Erythroblast (primary cell): ENCODE measurements at places on chromosomes 3 and 15.

GRCh38 chr15:90266485-90266884 lies 1.0 kb downstream of the NGRN start:
- DNase-seq, result peak; percentile 57

- DNase-seq, result no peak
Observed at GRCh38 chr3:197463279-197463678, 92.5 kb downstream of the BDH1 start.

DNA sequence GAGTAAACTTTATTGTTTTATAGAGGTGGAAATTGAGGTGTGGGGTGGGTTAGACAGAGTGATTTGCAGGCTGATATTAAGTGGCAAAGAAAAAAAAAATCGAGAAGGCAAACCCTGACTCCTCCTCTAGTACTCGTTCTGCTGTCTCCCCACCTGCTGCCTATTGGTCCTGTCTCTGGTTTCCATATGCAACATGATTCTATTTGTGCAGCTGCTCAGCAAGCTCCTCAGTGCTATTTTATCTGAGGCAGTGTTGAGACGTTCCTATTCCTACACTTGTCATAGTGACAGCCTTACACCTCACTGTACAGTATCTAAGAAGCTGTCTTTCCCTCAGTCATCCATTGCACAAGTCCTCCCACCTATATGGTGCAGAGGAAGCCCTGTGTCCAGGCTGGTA lies 45.1 kb downstream of the RSL24D1 start:
- DNase-seq, result no peak

- no peak for DNase-seq
Observed at GRCh38 chr3:96705895-96706294, 108.5 kb upstream of the EPHA6 start.

GRCh38 chr15:99992611-99993231 lies 259.5 kb upstream of the LYSMD4 start:
- no peak for DNase-seq

- no peak for DNase-seq
Observed at GRCh38 chr15:84099181-84099580, 136.4 kb upstream of the GOLGA6L4 start.

- DNase-seq, result no peak
Observed at GRCh38 chr3:164468055-164468454, 610.2 kb downstream of the SI start.

DNA sequence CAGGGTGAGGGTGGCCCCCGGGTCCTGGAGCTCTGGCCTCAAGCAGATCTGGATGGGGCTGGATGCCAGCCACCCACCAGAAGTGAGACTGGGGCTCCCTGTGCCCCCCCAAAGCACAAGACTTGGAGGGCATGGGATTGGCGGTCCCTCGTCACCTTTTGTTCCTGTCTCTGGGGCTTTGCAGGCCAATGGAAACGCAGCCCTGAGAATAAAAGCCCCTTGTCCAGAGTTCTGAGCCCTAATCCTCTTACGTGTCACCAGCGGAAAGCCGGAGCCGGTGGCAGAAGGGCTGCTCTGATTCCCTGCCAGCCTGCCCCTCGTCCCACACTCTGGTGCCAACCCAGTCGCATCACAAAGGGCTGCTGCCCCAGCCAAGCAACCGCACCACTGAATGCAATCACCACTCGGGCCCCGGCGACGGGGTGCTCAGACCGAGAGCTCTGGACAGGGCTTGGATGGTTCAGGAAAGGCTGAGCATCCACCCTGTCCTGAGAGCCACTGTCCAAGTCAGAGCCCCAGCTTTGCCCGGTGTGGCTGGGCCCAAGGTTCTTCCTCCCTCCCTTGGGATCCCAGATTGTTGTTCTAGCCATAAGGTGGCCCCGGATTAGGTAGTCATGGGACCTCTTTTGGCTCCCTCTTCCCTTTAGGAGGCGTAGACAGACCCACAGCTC lies 22.8 kb upstream of the ELP6 start:
- no peak for DNase-seq

GRCh38 chr3:76131396-76132153 lies 346.2 kb upstream of the ZNF717 start:
- DNase-seq, result no peak

DNA sequence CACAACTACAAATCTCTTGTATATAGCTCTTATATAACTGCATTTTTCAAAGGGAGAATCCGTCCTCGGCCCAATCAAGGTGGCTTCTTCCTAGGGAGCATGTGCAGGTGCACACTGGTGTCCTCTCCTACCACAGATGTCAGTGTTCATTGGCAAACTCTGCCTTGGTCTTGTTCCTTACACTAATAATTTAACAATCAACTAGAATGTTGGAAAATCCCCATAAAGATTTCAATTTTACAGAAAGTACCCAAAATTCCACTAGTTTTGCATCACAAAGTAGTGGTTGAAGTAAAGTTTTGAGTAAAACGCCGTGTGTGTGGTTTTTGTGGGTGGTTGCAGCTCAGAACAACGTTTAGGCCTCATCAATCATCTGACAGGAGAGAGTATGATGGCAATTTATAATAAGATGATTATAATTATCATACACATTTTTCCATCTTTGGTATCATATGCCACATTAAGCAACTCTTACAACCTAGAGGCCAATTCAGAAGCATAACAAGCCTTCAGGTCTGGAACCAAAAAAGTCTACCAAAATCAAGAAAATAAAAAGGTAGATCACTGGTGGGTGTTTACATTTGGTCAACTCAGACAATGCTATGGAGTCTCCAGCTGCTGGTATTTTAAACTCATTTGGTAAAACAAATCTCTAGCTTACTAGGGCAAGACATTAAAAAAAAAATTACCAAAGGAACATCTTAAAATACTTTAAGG lies 128.9 kb upstream of the BHLHE40 start:
- DNase-seq, result no peak

GRCh38 chr3:111890051-111890580 lies 31.1 kb downstream of the PHLDB2 start:
- no peak for DNase-seq

DNA sequence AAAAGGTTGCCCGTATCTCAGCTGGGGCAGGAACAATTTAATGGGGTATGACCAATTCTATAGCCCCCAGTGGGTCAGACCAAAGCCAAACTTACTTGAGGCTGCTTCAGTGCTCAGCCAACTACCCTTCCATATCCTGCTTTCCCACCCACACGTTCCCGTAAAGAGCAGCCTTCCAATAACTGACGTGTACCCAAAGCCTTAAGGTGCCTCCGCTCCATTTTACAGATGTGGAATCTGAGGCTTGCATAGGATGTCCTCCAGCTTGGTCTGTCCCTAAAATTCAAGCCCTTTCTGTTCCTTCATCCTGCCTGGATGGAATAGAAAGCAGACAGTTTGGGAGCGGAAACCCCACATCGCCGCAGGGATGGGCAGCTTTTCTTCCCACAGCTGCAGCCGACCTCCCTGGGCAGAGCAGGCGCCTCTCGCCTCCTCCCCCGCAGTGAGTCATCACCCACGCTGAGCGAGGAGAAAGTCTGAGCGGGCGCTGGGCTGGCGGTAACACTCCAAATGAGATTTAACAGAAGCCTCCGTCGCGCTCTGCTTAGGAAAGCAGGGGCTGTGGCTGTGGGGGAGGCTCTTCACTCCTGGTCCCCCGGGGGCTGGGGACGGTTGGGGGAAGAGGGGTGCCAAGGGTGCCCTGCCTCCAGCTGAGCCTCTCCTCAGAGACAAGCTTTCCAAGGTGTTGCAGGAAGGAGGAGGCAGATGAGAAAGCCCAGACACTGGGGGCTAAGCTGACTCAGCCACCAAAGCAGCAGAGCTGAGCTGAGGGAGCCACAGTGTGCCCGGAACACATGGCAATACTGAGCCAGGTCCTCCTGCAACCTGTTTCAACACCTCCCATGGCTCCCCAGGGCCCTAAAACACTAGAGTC lies 57.8 kb upstream of the HRH1 start:
- no peak for DNase-seq

DNA sequence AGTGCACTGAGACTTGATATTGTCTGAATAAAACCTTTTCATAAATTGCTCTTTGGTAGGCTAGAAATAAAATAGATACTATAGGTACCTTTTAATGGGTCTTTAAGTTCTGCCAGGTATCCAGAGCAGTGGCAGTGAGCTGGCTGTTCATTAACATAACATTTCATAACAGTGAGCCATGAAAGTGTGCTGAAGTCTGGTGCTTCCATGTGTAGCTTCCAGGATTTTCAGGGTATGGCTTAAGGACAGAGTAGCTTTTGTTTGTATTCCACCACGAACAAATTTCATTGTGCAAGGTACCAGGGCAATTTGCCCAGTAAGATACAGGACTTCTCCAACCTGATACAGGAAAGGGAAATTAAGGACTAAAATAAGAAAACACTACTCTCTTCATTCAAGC lies 124.7 kb upstream of the NANOGP8 start:
- no peak for DNase-seq

DNA sequence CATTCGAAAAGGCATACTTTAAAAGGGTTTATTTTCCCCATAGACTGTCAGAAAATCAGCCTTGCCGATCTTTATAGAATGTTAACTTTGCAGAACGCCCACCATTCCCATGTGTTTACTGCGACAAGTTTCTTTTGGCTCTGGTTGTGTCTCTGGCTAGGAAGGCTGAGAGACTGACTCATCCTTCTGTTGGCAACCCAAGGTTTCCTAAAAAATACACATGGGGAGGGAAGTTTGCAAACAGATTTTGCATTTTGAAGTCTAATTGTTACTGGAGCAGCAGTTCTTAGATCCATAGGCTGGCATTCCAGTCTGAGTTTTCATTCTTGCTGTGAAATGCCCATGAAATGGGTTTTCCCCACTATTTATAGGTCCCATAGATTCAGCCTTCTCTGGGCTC lies 37.9 kb upstream of the MINAR1 start:
- no peak for DNase-seq

- no peak for DNase-seq
Observed at GRCh38 chr15:35606450-35606779, 60.5 kb upstream of the DPH6 start.

DNA sequence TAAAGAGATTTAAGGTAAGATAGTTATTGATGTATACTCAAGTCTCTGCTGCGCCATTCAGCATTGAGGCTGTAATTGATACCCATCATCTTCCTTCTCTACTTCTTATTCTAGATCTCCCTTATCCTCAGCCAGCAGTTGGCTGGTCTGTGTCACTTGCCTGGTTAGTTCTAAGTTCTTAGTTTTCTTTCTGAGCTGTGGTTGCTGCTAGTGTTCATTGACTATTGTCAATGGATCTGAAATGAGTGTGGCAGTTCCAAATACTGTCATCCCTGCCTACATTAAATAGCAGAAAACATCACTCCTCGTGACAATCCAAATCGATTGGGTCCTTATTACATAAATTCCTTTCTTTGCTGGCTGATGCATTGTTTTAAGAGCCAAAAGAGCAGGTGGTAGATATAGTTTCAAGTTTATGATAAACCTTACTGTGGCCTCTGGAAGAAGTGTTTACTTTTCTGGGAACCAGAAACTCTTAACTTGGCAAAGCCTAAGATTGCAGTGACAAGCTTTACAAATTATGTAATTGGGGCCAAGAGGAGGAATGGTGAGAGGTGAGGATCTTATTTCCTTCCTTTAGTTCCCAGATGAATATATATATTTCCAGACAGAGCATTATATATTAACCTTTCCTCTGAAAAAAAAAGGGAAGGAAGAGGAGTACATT lies 168.0 kb downstream of the GMNC start:
- DNase-seq, result no peak

DNA sequence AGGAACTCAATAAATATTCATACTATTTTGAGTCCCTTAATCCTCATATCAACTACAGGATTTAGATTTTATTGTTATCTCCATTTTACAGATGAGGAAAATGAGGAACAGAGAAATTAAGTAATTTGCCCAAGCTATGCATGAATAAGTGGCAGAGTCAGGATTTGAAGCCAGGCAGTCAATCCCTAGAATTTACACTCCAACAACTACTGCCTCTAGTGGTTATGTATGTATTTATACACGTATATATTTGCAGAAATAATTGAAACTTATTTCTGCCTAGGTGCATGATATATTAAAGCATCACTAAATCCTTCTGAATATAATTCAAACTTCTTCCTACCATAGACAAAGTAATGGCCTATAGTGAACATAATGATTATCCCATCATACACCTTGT lies 137.4 kb downstream of the SERPINI1 start:
- DNase-seq, result no peak

- DNase-seq, result no peak
Observed at GRCh38 chr3:133570139-133570936, 3.1 kb upstream of the CDV3 start.

- no peak for DNase-seq
Observed at GRCh38 chr3:53775834-53776251, 70.4 kb downstream of the CHDH start.

DNA sequence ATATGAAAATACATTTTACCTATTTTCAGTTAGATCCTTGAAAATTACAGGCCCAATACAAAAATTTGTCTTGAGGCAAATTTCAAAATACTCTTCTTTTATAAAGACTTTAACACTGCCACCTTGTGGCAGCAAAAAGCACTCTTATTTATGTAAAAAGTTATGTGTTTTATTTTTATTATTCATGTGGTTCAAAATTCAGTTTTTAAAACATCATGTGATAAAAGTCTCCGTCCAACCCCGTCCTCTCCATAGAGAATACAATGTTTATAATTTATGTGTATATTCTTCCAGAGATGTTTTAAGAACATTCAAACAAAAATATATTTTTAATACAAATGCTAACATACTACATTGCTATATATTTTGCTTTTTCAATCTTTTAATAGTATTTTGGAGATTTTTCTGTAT lies 36.9 kb upstream of the TRIM59 start:
- peak; percentile 71 for DNase-seq

DNA sequence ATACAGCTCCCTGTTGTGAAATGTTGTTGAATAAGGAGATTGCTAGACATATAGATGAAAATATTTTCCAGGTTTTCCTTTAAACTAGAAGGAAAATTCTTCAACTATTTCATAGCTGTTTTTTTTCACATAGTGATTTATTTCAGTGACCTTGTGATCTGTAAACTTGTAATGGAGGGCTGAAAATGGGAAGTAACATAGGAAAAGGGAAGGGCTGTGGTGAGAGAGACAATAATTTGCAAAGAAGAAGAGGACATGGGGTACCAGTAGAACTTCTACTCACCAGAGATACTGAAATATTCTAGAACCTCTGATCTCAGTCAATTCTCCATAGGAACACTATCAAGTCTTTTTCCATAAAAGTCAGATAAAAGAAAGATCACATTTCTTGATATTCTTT lies 60.4 kb downstream of the PLS1 start:
- DNase-seq, result no peak

GRCh38 chr3:197810901-197811300 lies 19.8 kb downstream of the LRCH3 start:
- DNase-seq, result no peak

- no peak for DNase-seq
Observed at GRCh38 chr3:32963871-32964270, 12.4 kb downstream of the CCR4 start.

DNA sequence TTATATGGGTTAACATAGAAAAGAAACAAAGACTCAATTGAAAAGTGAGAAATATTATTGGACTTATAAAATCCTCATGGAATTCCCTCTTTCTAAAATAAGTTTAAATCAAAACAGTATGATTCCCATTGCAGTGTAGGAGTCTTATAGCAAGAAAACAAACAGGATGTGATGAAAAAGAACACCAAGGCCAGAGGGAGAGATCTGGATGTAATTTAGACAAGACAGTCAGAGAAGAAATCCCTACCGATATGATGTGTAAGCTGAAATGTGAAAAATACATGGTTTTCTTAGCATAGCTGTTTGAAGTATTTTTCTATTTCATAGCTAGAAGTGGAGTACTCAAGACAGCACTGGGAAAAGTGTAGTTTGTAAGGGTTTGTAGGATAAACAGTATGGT lies 521.5 kb downstream of the RSL24D1 start:
- DNase-seq, result no peak
